ENCODE measurements at places on chromosomes 16 and 17.

DNA sequence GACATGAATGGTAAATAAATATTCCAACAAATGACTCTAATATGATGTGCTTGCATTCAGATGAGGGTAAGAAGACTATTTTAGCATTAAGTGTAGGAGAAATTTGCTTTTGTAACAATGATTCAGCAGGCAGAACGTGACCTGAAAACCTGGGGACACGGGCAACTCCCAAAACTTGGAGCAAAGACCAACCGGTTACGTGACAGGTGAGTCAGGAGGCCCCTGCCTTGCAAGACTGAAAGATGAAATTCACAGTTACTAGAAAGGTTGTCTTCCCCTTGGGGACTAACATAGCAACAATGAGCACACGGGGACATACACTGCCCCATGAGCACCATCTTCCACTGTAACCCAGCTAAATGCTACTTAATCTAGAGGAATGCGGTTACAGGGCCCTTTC lies 33.5 kb upstream of the ERN1 start:
- no peak for DNase-seq

DNA sequence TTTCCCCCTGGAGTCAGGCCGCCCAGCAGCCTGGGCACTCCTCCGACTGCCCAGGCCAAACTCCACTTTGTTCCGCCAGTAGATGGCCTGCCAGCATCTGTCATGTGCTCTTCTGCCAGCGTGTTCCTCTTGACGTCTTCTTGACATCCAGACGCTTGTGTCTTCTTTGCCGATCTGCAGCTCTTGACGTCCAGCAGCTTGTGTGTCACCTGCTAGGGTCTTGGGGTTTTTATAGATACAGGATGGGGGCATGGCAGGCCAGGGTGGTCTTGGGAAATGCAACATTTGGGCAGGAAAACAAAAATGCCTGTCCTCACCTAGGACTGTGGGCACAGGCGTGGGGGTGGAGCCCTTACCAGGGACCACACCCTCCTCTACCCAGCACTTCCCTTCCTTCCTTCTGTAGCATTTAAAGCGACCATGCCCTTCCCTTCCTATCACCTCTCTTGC lies 88.7 kb downstream of the BMERB1 start:
- no peak for DNase-seq

- no peak for DNase-seq
These were observed 87.3 kb downstream of the TTC19 start for GRCh38 chr17:16086957-16087356.

GRCh38 chr17:27907976-27908558 lies 14.9 kb upstream of the LYRM9 start:
- DNase-seq = no peak

- no peak for DNase-seq
These were observed 30.1 kb upstream of the DYNLL2 start for GRCh38 chr17:58052945-58053715.

All from fibroblast of upper back skin (primary cell).